C1 segment of cervical spinal cord (tissue), 14 donors: ENCODE measurements at places on chromosomes 1 and 21.

- no peak for DNase-seq
These were observed 117.0 kb downstream of the TGFB2 start for GRCh38 chr1:218462116-218462515.

- no peak for DNase-seq
These were observed 27.8 kb downstream of the FOXD2 start for GRCh38 chr1:47465605-47466004.

DNA sequence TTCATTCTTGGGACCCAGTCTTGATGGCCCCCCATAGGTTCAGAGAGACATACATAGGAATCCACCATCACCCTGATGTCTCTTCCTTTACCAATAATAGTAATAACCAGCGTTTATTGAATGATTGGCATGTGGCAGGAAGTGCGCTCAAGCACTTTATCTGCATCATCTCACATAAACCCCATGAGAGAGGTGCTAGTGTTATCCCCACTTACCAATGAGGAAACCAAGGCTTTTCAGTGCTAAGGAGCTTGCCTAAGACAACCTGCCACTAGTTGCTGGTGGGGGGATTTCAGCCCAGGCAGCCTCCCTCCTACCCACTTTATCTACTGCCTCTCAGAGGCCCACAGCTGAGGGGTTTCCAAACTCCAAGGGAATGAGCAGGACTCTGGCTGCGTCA lies 7.7 kb downstream of the LGR6 start:
- DNase-seq, result no peak

DNA sequence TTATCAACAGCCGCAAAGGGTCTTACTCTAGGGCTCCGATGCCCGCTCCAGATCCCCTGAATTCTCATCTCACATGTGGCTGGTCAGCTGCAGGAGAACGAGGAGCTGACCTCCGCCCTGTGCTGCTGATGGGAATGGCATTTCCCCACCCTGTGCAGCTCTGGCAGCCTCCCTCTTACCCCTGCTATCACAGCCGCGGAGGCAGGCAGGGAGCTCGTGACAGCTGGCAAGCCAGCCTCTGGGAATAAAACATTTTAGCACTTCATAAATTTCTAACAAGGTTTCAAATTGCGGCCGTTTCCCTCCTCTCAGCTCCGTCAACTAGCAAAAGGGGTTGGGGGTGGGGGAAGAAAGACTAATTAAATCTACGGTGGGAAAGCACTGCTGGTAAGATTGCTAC lies 81.1 kb downstream of the DSCAM start:
- DNase-seq, result no peak

DNA sequence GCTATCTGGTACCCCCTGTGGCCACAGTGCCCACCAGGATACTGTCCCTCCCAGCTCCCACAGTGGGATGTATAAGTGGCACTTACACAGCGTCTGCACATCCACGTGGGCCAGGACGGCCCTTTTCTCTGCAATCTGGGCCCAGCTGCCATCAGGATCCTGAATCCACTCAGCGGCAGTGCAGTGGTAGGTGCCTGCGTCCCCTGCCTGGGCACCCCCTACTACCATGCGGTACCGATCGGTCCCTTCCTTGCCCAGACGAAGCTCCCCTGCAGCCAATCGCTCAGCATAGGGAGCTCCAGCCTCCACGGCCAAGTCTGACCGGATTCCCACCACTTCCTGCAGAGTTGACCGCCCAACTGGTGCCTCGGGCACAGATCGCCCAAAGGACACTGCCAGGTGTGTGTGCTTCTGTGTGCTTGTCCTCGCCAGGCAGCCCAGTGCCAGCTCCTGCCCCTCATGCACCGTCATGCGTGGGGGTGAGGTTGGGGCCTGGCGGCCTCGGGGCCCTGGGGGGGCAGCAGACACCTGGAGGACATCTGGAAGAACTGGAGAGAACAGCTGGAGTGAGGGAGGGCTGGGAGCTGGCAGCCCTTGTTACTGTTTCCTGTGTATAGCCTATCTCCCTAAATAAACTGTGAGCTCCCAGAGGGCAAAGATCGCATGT lies 4.7 kb downstream of the IGSF8 start:
- DNase-seq, result no peak

GRCh38 chr1:173333581-173333980 lies 126.5 kb upstream of the TNFSF4 start:
- DNase-seq, result no peak

- DNase-seq, result no peak
These were observed 48.5 kb downstream of the CAMTA1 start for GRCh38 chr1:6833804-6834203.

DNA sequence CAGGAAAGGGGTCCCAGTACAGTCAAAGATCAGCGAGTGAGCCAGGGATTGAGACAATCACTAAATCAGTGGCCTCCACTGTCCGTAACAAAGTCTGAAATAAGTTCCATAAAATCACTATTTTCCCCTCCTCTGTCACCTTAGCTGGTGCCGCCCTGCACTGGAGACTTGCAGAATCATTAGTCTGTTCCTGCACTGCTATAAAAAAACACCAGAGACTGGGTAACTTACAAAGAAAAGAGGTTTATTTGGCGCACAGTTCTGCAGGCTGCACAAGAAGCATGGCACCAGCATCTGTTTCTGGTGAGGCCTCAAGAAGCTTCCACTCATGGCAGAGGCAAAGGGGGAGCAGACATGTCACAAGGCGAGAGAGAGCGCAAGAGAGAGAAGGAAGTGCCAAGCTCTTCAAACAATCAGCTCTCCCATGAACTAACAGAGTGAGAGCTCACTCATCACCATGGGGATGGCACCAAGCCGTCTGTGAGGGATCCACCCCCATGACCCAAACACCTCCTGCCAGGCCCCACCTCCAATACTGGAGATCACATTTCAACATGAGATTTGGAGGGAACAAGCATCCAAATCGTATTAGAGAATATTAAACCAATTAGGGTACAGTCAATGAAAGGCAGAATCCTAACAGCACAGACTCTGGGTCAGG lies 129.8 kb upstream of the TIAM1 start:
- no peak for DNase-seq

- no peak for DNase-seq
These were observed 4.1 kb downstream of the L1TD1 start for GRCh38 chr1:62198781-62199125.

- no peak for DNase-seq
These were observed 15.9 kb downstream of the RCAN1 start for GRCh38 chr21:34598931-34599400.

- no peak for DNase-seq
These were observed 2.3 kb downstream of the PEF1 start for GRCh38 chr1:31642366-31642765.

DNA sequence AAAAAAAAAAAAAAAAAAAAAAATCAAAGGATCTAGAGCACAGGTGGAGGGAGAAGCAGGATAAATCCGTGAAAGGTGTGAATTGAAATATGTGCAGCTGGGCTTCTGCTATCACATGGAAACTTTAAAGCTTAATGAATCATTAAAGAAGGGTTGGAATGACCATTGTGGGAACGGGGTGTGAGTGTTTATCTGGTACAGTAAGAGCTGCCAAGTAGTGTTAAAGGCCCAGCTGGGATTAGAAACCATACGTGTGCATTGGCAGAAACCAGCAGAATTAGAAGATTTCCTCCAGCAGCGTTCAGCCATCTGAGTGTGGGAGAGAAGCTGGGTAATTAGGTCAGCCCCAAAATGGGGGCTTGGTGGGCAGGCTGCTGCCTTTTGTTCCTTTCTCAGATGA lies 13.5 kb downstream of the FALEC start:
- no peak for DNase-seq

GRCh38 chr1:231039161-231040018 lies 664 bp downstream of the FAM89A start:
- DNase-seq, result no peak

- no peak for DNase-seq
These were observed 112.7 kb downstream of the VPS13D start for GRCh38 chr1:12342401-12343003.

- peak; percentile 56 for DNase-seq
These were observed 9.5 kb upstream of the KCNA2 start for GRCh38 chr1:110615548-110616130.

DNA sequence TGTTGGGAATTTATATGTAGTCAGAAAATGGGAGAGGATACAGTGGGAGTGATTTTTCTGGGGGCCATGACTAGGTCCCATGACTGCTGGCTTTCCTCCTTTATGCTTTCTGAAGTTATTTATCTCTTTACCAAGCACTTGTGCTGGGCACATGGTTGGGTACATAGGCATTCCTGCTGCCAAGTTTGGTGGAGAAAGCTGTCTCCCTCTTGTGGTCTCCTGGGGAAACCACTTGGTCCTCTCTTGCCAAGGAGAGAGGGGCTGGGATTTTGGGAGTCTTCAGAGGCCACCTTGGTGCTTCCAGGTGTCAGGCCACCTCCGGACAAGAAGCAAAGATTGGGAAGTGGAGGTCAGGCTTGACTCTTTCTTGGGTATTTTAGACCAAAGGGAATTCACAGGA lies 120.2 kb upstream of the KCNE2 start:
- no peak for DNase-seq

DNA sequence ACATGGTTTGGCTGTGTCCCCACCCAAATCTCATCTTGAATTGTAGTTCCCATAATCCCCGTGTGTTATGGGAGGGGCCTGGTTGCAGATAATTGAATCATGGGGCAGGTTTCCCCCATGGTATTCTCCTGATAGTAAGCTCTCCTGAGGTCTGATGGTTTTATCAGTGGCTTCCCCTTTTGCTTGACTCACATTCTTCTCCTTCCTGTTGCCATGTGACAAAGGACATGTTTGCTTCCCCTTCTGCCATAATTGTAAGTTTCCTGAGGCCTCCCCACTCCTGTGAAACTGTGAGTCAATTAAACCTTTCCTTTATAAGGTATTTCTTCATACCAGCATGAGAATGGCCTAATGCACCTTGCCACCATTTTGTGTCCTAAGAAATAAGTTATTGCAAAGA lies 415.0 kb downstream of the COL11A1 start:
- no peak for DNase-seq

- no peak for DNase-seq
These were observed 22.3 kb downstream of the FOXJ3 start for GRCh38 chr1:42312576-42313212.

- DNase-seq, result no peak
These were observed 172.6 kb upstream of the HMCN1 start for GRCh38 chr1:185561629-185562028.

DNA sequence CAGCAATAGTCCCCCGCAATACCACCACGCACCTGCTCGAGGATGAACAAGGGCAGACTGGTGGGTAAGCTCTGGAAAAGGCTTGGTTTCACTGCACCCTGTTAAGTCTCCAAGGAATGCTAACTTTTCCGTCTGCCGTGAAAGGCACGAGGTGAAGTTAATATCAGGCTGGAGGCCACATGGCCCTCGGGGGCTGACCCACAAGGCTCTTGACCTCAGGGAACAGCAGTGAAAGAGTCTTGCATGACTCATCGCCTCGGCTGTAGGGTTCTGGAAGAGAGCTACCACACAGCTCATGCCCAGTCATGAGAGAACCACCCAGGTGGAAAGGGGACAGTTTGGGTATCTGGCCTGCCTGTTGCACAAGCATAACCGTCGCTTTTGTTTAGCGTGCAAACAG lies 24.7 kb downstream of the SCCPDH start:
- no peak for DNase-seq
